Right atrium auricular region (tissue), 2 donors: ENCODE measurements at places on chromosomes 3 and 15. TPM values are rescaled to one million over a fixed set of nuclear protein-coding genes. Genes with fewer than 3 reads are reported as not detected.

CELSR3 gene
- 0.11 TPM for total RNA-seq

CD86 gene
- 5.1 TPM for total RNA-seq

SEMA6D gene
- 12.2 TPM for total RNA-seq

GRCh38 chr3:182763896-182764295, 29.4 kb upstream of the ATP11B start:
- DNase-seq, result no peak

DNA sequence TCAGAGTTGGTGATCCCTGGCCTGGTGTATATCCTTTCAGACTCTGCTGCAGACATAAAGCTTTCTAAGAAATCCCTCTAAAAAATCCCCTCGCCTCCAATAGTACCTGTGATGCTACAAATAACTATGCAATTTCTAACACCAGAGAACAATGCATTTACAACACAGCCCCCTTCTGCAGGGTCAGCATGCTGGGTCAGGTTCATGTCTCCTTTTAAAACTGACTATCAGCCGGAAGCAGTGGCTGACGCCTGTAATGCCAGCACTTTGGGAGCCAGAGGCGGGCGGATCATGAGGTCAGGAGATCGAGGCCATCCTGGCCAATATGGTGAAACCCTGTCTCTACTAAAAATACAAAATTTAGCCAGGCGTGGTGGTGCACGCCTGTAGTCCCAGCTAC, 77.0 kb upstream of the SPATA12 start:
- DNase-seq, result no peak
